CD14-positive monocyte (primary cell): ENCODE measurements at places on chromosomes 2 and 18.
A peak's percentile ranks its signal among the peaks of the same experiment; 100 is the strongest.

- DNase-seq, result no peak
Observed at GRCh38 chr2:217621391-217621801, 381.4 kb downstream of the TNS1 start.

DNA sequence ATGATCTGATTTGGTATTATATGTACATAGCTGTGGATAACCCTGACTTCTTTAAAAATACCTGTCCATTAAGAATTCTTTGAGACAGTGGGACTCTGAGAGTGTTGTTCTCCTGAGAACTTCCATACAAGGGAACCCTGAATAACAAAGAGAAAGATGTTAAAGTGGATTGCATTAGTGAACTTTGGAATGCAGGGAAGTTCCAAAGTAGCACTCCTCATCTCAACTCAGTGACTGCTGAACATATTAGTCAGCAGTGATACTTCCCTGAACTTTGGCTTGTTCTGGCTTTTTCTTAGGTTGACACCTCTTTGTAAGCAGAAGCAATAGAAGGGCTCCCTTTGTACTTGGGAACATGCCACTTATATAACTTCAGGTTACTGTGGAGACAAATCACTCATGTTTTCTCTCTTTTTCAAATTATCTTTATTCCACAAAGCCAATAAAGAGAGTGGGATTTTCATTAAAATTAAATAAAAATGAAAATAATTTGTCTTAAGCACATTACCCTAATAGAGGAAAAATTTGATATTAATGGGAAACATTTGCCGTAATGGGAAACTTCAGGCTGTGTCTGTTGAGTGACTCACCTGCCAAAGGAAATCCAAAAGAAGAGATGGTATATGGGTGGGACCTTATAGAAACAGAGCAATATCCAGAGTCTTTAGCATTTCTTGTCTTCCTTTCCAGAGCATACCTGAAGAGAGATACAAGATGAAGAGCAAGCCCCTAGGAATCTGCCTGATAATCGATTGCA, 33.3 kb downstream of the CFLAR start:
- DNase-seq, result no peak

GRCh38 chr18:35519148-35519899, 21.6 kb upstream of the INO80C start:
- peak; percentile 51 for DNase-seq

DNA sequence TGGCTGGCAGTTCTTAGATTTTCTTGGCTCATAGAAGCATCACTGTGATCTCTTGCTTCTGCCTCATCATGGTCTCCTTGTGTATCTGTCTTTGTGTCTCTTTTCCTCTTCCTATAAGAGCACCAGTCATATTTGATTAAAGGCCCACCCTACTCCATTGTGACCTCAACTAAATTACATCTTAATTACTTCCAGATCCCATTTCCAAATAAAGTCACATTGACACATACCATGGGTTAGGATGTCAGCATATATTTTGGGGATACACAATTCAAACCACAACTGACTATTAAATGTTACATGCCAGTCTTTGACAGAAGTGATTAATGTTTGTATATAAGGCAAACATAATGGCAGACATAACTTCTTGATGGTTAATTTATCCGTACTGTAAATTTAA, 27.3 kb upstream of the TMX3 start:
- no peak for DNase-seq

DNA sequence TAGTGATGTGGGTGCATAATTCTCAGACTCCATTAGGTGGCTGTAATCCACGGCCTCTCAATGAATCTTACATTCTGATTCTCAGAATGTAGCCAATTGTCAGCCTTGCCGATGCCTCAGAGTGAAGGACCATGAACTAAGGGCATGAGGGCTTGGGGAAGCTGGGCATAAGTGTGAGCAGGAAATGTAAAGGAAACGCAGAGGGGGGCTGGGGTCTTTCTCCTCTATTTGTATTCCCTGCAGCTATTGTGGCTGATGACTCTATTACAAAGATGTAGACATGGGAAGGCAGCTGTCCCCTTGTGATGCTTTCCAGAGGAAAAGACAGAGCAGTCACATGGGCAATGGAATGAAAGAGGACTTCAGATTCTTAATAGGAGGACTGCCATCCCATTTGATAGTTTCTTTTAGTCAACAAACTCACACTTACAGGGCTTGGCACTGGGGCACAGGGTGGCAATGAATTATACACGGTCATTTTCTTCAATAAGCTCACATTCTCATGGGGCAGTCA, 353.2 kb upstream of the PKDCC start:
- no peak for DNase-seq

DNA sequence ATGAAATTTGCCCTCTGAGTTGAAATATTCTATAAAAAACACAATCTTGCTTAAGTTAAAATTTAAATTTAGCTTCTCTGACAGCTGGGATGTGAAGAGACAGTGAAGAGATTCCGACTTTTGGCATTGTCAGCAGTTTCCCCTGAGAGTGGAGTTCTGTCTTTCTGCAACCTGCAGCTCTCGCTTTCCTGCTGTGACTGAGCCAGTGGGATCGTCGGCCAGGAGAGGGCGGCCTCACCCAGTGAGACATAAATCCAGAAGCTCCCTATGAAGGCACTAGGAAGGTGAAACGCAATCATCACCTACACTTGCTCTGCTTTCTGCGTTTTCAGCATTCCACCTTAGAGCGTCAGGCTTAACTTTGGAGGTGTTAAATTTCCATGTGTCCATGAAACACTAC, 75.4 kb upstream of the HNMT start:
- no peak for DNase-seq
